ENCODE measurements at places on chromosomes 7 and 10.

DNA sequence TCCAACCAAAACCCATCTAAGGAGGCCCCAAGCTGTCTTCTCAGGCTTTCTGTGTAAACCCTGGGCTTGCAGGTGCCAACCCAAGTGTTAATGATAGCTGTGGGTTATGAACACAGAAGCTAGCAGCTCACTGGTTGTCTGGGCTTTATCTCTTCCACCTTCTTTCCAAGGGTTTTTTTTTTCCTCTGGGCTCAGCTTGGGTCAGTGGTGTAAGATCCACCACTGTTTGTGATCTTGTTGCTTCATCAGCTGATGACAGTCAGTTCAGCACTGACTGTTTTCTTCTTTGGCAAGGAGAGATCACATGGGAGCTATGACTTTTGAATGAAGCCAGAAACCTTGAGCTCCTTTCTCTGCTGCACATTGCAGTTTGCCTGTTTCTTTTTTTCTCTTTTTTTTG, 4.6 kb downstream of the GTPBP4 start:
- no peak for DNase-seq

- DNase-seq, result peak; percentile 10
Measured at GRCh38 chr7:21542891-21543527, at the start of gene DNAH11. Gene DNAH11, plus strand, starts transcription at chr7:21543039. Its CDS starts 207 bp downstream, at chr7:21543246.

GRCh38 chr10:61733358-61733940, 70.7 kb downstream of the CABCOCO1 start:
- DNase-seq, result peak; percentile 50

GRCh38 chr10:131165092-131165491, 146.4 kb downstream of the TCERG1L start:
- no peak for DNase-seq

- no peak for DNase-seq
Measured at GRCh38 chr10:75598998-75599397, 167.6 kb downstream of the LRMDA start.

DNA sequence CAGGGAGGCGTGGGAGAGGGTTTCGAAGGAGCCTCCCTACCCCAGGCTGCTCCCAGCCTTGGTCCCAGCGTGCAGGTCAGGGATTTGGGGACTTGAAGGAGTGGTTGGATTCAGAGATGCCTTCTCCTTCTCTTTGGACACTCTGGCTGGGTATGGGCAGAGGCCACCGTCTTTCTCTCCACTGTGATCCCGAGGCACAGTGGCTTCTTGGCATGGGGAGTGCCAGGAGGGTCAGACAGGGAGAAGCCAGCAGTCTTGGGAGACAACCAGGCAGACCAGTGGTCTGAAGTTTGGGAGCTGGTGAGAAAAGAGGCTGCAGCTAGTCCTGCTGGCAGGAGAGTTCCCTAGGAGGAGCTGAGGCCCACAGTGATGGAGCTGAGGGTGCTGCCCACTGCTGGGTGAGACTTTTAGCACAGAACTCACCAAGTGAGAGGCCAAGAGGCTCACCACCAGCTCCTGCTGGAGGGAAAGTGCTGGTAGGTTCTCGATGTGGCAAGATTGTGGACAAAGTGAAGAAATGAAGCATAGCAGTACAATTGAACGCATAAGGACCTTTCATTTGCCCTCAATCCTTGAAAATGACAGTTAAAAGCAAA, 35.2 kb upstream of the WDFY4 start:
- DNase-seq, result no peak

GRCh38 chr7:102287111-102287980, 678 bp downstream of the SH2B2 start:
- no peak for DNase-seq

DNA sequence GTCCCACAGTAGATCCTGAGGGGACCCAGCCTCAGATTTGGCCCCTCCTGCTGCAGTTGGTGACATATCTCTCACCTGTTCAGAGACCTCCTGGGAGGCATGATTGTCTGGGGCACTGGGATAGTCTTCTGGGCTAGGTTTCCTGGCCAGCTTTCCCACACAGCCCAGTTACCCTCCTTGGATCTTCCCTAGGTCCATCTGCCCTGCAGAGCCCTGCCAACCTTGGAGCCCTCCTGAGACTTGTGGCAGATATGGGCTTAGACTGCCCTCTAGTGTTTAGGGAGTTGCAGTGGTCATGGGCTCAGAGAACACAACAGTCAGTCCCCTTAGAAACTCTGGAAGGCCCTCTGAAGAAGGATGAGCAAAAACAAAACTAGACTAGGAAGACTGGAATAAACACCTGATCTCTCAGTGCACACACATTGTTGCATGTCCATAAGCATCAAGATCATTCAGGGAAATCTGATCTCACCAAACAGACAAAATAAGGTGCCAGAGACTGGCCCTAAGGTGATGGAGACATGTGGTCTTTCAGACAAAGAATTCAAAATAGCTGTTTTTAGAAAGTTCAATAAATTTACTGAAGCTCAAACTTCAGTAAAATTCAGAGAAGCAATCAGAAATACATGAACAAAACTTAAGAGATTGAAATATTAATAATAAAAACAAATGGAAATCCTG, 324.6 kb downstream of the ATRNL1 start:
- peak; percentile 42 for DNase-seq

- DNase-seq, result no peak
Measured at GRCh38 chr7:141590071-141590470, 38.9 kb downstream of the AGK start.

- no peak for DNase-seq
Measured at GRCh38 chr7:23956772-23957576, 247.0 kb downstream of the STK31 start.

DNA sequence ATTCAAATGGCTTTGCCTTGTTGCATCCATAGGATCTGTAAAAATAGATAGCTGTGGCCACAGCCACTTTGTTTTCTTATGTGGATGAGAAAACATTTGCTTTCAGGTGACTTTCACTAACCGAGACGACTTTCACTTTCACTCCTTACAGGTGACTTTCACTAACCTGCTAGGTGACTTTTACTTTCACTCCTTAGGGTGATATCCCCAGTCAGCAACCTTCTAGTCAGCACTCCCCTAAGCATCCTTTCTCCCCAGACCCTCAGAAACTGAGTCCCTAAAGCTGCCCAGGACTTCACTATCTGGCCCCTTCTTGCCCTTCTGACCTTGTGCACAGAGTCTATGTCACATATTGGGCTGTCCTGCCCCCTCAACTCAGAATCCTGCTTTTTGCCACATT, 177.5 kb downstream of the RELN start:
- DNase-seq, result peak; percentile 8

GRCh38 chr10:71684356-71685173, 35.0 kb downstream of the C10orf105 start:
- DNase-seq, result no peak

DNA sequence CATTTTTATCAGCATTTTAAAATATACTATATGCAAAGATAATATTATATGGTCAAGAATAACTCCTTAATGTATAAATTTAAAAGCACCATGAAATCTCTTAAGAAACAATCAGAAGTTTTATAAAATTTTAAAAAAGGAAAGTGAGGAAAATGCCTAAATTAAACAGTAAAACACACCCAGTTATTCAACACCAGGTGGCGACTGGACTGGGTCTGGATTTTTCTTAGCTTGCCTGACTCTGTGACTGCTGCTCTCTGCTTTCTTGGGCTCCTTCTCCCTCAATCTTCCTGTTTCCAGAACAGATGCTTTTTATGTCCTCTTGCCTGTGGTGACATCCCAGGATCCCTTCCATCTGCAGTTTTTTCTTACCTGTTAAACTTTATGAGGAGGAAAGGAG, 200.3 kb downstream of the BICC1 start:
- no peak for DNase-seq

All from activated CD4-positive, alpha-beta T cell treated with anti-CD3 and anti-CD28 coated beads, Interleukin-2, amount 50 U/mL, for 16 hours (primary cell).